Astrocyte (in vitro differentiated cells and primary cell): ENCODE measurements at places on chromosomes 11 and 22. TPM values are rescaled to one million over a fixed set of nuclear protein-coding genes. Genes with fewer than 3 reads are reported as not detected.
A peak's percentile ranks its signal among the peaks of the same experiment; 100 is the strongest.

Gene TREH
- total RNA-seq = not detected in 2 replicates

DNA sequence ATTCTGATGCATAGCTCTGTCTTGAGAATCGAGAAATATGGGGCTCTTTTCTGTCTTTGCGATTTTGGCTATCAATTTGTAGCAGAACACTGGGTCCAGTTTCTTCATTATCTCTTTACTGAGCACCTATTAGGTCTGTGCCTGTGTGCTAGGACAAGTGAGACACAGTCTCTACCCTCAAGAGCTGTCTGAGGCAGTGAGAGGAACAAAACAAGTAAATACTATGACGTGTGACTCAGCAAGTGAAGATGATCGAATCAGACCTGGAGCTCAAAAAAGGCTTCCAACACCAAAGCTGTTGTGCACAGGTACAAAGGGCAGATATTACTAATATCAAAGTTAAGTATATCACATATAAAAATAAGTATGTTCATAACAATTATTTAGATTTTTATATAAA lies 52.4 kb downstream of the LGR4 start:
- no peak for DNase-seq

GRCh38 chr11:33830903-33831648 lies 56.8 kb upstream of the FBXO3 start:
- DNase-seq = no peak

GRCh38 chr11:37264783-37265182 lies 666.7 kb upstream of the RAG2 start:
- DNase-seq = no peak

DNA sequence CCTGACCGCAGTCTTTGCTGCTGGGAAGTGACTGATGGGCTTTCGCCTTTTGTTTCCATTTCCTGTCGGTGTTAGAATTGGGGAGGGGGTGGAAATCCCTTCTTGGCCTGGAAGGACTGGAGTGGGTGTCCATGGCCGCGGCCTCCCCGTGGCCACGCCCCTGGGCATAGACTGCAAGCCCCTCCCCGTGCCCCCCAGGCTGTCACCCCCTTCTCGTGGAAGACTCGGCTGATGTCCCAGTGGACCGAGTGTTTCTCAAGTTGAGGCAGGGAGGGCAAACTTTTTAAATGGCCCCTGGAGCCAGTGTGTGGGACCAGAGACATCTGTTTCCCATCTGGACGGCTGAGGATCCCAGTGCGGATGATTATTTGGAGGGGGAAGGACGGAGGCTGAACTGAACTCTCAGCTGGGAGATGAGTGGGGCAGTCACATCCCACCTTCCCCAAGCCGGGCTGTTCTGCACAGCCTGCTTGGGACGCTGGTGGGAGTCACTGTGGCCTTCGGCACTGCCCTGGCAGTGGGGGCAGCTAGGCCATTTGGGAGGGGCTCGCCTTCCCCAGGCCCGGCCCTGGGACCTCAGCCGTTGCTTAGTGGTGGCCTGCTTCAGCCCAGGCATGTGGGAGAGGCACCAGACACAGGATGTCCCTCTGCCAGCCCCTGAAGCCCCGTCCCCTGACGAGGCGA lies 1.6 kb downstream of the CD81 start:
- peak; percentile 32 for DNase-seq

- DNase-seq = no peak
Measured at GRCh38 chr22:34225278-34225677, 305.0 kb upstream of the LARGE1 start.

Gene CCDC188
- not detected in 2 replicates for total RNA-seq

GRCh38 chr11:123145661-123146060 lies 49.4 kb downstream of the CLMP start:
- no peak for DNase-seq

DNA sequence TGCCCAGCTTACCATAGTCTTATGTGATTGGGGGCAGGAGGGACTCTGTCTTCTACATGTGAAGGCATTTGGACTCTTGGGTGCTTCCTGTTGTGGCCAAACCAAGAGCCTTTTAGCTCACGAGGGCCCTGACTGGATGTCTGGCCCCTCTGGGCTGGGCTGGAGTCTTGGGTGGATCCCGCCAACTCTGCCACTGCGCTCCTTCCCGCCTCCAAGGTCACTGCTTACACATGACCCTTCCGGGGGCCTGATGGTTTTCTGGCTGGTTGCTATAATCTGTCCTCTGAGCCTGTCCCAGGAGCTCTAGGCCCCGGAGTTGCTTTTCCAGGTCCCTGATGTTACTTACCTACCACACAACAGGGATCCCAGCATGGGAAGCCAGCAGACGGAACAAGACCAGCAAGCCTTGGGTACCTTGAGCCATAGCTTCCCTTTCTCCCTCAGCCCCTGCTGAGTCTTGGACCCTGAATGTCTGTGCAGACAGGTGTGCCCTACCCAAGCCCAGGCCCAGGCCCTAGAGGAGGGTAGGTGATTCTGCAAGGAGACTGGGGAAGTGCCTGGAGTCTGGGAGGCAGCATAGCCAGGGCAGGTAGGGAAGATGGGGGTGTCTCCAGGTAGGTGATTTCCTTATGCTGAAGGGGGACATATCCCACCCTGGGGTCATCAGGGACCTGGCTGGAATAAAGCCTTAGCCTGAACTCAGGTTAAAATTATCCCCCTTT lies 100.3 kb downstream of the TSPAN18 start:
- DNase-seq = no peak

Gene FGF19
- not detected in 2 replicates for total RNA-seq

Gene ESAM
- total RNA-seq = 9.4 and 22.0 TPM in 2 replicates

DNA sequence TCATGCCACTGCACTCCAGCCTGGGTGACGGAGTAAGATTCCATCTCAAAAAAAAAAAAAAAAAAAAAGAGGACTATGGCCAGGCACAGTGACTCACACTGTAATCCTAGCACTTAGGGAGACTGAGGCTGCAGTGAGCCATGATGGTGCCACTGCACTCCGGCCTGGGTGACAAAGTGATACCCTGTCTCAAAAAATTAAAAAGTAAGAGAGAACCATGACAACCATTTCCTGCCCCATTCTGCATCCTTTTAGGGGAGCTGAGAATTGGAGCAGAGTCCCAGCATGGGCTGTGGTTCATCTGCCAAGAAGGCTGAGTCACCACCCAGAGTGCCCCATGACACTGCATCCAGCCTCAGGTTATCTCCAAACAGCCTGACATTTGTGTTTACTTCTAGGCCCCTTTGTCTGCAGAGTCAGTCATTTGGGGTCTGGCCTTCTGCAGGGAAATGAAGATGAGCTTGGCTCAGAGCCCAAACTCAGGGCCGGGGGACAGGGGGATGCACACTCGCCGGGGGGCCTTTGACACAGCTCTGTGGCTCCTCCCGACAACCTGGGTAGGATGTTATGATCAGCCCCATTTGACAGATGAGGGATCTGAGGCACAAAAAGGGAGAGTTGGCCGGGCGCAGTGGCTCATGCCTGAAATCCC lies 4.7 kb downstream of the CSDC2 start:
- DNase-seq = peak; percentile 81

Gene BRSK2
- total RNA-seq = 3.9 and 7.1 TPM in 2 replicates

Gene SYCE3
- total RNA-seq = not detected in 2 replicates

- no peak for DNase-seq
Measured at GRCh38 chr11:66718320-66718971, 10.6 kb downstream of the SPTBN2 start.

DNA sequence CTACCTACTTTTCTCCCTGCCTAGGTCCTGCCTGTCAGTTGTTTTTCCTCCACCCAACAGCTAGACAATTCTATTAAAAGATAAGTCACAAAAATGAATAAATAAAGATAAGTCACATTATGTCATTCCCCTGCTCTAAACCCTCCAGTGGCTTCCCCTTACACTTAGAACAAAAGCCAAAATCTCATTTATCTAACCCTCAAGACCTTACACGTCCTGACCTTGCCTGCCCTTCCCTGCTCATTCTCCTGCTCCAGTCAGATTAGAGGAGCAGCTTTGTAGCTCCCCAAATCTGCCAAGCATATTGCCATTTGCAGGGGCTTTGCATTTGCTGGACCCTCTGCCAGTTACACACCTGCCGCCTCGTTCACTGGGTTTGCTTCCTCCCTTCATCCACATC lies 16.7 kb downstream of the KREMEN1 start:
- DNase-seq = no peak

Gene CLDN5
- not detected in 2 replicates for total RNA-seq

DNA sequence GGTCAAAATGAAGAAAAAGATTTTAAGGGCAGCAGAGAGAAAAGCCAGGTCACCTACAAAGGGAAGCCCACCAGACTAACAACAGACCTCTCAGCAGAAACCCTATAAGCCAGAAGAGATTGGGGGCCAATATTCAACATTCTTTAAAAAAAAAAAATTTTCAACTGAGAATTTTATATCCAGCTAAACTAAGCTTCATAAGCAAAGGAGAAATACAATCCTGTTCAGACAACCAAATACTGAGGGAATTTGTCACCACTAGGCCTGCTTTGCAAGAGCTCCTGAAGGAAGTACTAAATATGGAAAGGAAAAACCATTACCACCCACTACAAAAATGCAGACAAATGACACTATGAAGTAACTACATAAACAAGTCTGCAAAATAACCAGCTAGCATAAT lies 13.1 kb downstream of the PATE4 start:
- no peak for DNase-seq

DNA sequence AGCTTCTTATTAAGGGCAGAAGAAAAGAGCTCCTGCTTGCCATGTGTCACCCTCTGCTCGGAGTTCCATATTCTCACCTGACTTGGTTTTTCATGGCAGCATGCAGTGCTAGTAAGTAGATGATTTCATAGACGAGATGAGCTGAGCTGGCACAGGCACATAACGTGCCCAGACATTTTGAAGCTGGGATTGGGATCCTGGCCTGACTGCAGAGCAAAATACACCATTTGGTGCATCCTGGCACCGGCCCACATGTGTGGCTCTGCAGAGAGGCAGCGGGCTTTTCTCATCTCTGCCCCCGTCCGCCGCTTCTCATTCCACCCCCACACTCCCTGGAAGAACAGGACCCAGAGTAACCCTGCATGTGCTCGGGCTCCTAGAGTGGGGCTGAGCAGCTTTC lies 24.8 kb downstream of the FAM118A start:
- no peak for DNase-seq

DNA sequence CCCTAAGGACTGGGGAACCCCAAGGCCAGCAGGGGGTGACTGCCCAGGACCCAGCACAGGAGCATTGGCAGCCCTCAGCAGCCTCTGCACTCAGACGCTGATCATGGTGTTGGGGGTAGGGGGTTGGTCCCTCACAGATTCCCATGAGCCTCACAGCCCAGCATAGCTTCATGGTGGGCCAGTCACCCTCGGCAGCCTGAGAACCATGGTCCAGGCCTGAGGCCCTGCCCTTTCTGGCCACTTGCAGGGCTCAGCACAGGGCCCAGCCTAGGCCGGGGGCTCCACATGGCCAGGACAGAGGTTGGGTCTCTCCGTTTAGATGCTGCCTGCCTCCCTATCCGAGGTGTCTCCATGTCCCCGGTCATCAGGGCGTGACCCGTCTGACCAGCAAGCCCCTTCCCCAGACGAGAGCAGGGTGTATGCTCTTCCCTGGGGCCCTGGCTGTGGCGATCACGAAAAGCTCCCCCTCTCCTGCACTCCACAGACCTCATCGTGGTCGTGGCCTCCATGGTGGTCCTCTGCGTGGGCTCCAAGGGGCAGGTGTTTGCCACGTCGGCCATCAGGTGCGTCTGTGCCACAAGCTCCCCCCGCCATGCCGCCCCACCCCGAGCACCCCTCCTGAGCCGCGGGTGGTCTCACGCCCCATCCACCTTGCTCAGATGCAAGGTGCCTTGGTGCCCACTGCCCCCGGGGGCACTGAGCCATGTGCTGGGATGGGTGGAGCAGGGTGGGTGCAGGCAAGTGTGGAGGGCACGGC lies 126.2 kb downstream of the KCNQ1 start:
- DNase-seq = no peak

Gene POU2AF1
- total RNA-seq = not detected in 2 replicates

GRCh38 chr11:11157185-11157584 lies 195.9 kb downstream of the CSNK2A3 start:
- DNase-seq = no peak

GRCh38 chr11:116975661-116976060 lies 122.6 kb downstream of the SIK3 start:
- no peak for DNase-seq

DNA sequence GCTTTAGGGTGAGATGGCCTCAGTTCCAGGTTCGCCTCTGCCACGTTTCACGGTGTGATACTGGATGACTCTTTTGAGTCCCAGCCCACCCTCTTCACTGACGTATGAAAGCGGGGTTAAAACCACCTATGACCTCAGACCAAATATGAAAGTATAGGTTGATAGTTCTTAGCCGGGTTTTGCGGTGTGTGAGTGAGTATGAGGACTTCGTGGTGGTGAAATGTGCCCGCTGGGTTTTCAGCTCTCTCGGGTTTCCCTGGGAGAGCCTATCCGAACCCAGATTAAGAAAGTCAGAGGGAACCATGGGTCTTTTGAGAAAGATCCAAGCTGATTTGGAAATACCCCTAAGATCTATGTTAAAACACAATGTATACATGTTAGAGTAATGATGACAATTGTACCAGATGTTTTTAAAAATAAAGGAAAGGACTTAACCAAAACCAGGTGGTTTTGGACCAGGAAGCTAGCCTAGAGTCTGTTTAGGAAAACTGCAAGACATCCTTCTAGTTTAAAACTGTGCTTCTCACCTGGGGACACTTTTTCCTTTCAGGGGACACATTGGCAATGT lies 25.8 kb upstream of the ST3GAL4 start:
- DNase-seq = no peak

DNA sequence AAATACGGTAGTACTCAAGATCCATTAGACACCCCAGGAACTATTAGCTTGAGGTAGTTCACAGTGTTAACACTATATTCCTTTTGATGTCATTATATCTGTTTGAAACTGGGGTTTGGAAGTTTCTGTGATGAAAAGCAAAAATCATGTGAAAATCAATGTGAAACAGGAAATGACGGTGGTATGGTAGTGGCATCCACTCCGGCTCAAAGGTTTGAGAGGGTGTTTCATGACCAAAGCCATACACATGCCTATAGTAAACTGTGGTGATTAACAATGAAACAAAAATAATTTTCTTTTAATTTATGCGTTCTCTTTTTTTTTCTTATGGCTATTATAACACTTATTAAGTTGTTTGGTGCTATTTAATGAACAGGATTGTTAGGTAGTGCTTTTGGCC lies 10.9 kb downstream of the RAB38 start:
- no peak for DNase-seq

DNA sequence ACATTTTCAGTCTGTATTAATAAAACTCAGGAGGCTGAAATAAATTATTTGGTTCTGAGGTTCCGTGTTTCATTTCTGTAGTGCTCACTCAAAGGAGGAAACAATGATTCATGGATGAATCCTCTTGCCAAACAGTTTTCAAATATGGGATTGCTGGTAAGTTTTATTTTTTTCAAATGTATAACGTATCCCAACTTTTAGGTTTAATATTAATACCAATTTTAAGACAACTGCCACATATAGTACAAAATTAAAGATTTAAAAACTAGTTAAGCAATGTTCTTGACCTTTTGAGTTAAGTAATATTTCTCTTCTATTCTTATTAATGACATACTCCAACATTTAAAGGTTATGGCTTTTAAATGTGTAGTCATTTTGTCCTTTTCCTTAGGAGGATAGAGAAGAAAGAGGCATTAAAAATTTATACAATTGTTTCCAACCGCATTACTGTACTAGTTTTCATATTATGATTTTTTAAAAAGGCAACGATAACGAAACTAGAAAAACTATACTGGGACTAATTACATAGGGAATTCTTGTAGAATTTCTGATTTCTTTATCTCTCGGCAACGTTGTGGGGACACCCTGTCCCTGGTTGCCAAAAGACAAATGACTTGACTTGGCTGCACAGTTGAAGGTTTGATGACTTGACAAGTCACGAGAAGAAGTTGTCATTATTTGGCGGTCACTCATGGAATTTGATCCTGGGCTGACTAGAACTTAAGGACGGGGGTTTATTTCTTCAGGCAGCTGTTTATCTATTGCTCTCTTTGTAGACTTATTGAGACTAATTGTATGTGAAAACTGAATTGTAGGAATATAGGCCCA lies 69.1 kb upstream of the ADSL start:
- peak; percentile 55 for DNase-seq

Gene C11orf16
- total RNA-seq = not detected in 2 replicates

Gene GAL3ST3
- total RNA-seq = 0.46 and 0.61 TPM in 2 replicates
